Activated CD8-positive, alpha-beta memory T cell treated with anti-CD3 and anti-CD28 coated beads for 1 hour (primary cell): ENCODE measurements at places on chromosomes 7 and 10.

GRCh38 chr7:55325371-55325792 lies 39.8 kb upstream of the LANCL2 start:
- DNase-seq, result no peak

- DNase-seq, result no peak
These were observed 47.2 kb downstream of the DNAJC12 start for GRCh38 chr10:67790534-67791408.

DNA sequence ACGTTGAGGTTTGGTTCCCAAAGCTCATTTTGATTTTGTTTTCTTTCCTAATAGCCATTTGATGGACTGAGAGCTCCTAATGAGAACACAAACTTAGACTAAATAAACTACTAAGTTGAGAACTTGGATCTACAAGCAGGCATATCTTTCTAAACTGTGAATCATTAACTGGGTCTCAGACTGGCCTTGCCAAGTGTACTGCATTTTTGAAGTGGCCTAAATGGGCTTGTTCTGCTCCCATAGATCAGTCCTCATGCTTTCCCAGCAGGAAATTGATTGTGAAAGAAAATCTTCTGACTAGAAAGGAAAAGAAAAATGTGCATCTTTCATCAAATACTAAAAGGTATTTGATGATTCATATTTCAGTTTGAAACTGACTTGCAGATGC lies 46.7 kb upstream of the RBM33 start:
- DNase-seq, result no peak

DNA sequence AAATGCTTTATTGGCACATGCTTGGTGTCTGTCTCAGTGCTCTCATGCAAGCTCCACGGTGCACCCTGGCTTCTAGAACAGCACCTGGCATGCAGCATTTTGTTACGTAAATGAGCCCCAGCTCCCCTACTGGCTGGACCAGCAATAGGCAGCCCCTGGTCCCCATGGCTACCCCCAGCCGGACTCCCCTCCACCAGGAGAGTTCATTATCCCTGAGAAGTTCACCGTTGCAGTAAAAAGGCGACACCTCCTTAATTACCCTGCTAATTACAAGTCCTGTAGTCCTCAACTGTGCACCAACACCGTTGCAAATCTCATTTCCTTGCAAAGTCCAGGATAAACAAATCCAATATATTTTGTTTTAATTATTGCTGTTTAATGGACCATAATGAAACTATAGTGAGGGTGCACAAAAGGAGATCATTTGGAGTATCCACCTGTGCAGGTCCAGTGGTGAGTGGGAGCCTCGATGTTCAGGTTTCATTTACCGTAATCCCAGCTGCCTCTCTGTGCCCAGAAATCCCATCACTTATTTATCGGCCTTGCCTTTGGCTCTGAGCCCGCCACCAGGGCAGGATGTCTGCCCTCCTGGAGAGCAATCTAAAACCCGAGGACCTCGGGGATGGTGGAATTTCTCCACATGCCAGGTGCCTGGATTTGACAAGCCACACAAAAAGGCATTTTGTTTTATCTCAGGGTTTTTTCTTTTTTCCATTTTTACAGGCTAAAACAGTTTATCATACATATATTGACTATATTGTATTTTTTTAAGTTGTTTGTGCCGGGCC lies 12.8 kb upstream of the DRGX start:
- no peak for DNase-seq

DNA sequence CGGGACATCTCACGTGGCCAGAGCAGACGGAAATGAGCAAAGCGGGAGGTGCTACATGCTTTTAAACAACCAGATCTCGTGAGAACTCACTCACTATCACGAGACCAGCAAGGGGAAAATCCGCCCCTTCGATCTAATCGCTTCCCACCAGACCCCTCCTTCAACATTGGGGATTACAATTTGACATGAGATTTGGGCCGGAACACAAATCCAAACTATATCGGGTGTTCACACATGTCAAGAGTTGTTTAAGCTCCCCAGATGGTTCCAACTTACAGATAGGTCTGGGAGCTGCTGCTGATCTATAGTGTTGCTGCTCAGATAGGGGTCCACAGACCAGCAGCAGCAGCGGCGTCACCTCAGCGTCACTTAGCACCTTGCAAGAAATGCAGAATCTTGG lies 194.9 kb downstream of the GPAM start:
- DNase-seq, result no peak

GRCh38 chr7:14432924-14433323 lies 443.5 kb upstream of the ETV1 start:
- DNase-seq, result no peak

- DNase-seq, result no peak
These were observed 14.1 kb upstream of the AKR1B10 start for GRCh38 chr7:134513169-134513752.

DNA sequence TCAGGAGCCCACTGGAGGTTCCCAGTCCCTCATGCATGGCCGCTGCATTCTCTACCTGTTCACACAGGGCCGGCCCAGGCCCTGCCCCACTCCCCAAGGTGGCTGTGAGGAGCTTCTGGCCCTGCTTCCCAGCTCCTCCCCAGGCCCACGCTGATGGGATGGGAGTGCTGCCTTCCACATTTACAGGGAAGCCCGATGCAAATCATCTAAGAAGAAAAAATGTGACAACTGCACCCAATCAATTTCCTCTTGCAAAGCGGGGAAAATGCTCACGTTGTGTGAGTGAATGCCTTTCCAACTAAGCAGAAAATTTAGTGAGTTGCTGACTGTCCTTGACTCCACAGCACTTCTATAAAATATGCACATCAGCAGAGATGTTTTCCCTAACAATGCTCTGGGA lies 485.8 kb upstream of the MGMT start:
- no peak for DNase-seq

DNA sequence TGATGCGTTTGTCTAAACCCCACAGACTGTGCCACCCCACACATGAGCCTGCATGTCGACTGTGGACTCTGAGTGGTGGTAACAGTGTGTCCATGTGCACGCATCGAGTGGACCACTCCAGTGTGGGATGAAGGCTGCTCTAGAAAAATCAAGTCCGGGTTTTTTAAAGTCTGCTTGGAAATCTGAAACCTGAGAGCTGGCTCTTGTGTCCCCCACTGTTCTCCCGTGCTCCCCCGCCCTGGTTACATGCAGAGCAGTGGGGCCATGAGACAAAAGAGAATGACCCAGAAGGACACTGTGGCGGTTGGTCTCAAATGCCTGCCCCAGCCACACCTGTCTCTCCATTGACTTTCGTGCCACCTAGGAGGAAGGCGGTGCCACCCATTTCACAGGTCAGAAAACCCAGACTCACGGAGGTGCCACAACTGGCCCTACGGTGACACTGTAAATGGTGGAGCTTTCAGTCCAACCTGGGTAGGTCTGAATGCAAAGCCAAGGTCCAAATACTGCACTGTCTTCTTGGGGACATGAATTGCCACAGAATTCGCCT lies 27.3 kb upstream of the PWWP2B start:
- no peak for DNase-seq

DNA sequence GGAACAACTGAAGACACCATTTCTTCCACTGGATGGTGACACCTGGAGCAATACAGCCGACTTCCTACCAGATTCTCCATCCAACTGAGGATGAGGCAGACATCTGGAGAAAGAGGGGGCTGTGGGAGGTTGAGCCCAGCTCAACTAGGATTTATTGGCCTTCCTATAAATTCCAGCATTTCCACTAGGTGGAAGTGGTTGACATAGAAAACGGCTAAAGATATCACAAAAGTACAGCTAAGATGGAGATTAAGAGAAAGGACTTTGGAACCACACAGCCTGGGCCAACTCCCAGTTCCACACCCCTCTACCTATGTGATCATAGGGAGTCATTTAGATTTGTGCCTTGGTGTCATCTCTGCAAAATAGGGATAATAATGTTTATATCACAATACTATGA lies 61.3 kb upstream of the CAV2 start:
- no peak for DNase-seq
